Stimulated activated CD8-positive, alpha-beta memory T cell treated with anti-CD3 and anti-CD28 coated beads, Interleukin-4, amount 100 ng/mL, for 1 hour (primary cell): ENCODE measurements at places on chromosomes 7 and 10.

DNA sequence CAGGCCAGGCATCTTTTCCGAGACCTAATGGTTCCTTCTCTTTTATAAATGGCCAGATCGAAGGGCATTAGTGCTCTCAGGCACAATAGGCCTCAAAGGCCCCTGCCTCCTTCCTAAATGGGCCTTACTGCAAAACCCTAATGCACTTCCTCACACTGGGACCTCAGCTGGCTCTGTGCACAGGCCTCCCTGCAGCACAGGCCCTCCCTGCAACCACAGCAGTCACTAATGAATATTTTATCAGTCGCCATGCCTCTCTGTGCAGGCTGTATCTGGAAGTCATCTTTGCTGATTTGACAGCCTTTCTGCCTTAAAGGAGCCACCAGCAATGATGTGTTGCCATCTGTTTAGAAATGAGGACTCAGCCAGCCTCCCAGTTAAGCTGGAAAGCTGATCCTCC is 54.9 kb upstream of the SDK1 start:
- DNase-seq: no peak

DNA sequence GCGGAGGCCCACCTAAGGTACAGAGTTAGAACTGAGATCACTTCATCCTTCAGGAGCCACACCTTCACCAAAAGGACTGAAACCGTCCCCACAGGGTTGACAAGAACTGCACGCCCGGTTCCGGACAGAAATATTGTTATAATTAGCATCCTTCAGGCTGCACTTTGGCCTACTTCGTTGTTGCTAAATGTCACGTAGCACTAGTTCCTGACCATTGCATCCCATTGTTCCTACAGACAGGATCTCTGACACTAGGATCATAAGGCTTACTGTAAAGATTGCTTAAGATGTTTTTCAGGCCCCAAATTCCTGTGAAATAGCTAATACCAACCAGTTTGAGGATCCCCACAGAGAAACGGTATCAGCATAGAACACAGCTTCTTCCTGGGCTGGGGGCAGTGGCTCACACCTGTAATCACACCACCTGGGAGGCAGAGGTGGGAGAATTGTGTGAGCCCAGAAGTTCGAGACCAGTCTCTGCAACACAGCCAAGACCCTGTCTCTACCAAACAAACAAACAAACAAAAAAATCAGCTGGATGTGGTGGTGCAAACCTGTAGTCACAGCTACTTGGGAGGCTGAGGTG is 18.3 kb upstream of the EIF4H start:
- no peak for DNase-seq

GRCh38 chr7:77199013-77199966 is at the start of gene FGL2:
TSS of gene FGL2 (minus strand) at chr7:77199819. CDS start at chr7:77199793, 26 bp downstream.
- peak; percentile 2 for DNase-seq

DNA sequence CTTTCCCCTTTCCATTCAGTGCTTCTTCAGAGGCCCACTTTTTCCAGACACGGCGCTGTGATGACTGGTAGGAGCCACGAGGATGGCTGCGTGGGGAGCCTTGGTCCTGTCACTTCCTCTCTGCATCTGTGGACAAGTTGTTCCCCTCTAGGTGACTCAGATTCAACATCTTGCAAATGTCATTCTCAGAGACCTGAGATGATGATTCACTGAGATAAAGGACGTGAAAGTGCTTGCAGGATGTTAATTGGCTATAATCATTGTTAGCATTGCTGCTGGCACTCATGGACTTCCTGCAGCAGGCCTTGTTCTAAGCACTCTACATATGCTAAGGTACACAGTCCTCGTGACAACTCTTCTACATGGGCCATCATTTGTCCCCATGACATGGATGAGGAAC is 489.8 kb upstream of the ZMIZ1 start:
- DNase-seq: no peak

DNA sequence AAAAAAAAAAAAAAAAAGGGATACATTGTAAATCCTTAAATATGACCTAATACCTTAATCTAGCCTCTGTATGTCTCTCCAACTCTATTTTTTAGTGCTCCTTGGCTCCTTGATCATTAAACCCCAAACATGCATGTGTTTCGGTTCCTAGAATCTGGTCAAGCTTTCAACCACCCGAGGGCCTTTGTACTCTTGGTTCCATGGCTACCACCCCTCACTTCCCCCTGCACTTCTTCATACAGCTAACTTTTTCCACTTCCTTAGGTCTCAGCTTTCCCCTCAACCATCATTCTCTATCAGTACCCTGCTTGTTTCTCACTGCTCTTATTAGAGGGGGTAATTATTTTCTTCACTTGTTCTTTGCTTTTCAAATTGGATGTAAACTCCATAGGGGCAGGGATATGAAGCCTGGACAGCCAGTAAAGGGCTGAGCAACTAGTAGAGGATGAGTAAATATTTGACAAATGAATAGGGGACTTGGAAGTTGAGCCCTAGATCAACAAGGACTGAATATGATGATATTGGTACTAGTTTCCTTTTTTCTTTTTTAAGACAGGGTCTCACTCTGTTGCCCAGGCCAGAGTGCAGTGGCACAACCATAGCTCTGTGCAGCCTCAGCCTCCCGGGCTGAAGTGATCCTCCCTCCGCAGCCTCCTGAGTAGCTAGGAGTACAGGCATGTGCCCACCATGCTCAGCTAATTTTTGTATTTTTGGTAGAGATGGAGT is 4.3 kb upstream of the GDI2 start:
- DNase-seq: no peak

GRCh38 chr10:81082621-81083376 is 545.1 kb downstream of the SH2D4B start:
- no peak for DNase-seq

DNA sequence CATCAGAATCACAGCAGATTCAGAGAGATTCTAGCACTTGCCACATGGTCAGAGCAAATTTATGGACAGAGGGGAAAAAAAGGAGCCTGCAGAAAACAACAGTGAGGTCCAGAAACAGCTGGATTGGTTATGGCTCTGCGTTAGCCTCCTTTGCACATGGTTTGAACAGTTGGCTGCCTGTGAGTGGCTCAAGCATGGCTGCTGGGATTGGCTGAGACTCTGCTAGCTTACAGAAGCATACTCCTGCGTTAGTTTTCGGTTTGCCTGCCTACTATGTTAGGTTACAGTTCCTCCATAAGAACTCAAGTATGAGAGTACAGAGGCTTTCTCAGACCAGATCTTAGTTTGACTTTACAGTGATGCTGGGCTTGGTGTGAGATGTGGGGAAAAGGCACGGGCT is 80.7 kb upstream of the WDR11 start:
- DNase-seq: no peak

GRCh38 chr10:11205030-11205772 is 187.5 kb downstream of the CELF2 start:
- no peak for DNase-seq

DNA sequence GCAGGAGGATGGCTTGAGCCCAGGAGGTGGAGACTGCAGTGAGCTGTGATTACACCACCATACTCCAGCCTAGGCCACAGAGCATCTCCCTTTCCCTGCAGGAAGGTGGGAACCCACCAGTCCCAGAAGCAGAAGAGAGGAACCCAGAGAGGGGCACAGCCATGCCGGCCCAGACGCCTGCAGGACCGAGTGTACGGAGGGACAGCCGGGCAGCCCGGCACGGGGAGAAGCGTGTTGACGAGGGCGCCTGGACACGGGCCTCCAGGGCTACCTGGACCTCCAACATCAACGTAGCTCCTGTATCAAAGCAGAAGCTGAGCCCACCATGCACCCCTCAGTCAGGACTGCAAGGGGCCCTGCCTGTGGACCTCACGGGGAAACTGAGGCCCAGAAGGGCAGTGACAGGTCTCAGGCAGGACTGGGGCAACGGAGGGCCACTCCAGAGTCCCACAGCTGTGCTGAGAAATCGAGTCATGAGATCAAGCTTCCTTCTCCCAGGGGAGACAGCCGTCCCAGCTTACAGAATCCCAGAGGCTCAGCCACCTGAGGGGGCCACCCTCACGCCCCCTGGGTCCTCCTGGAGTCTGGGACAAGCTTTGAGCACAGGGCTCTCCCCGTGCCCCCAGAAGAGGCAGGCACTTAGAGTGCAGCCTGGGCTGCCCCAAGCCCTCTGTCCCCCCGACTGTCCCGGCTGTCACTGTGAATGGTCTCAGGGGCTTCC is 43.1 kb downstream of the TNRC18 start:
- no peak for DNase-seq

DNA sequence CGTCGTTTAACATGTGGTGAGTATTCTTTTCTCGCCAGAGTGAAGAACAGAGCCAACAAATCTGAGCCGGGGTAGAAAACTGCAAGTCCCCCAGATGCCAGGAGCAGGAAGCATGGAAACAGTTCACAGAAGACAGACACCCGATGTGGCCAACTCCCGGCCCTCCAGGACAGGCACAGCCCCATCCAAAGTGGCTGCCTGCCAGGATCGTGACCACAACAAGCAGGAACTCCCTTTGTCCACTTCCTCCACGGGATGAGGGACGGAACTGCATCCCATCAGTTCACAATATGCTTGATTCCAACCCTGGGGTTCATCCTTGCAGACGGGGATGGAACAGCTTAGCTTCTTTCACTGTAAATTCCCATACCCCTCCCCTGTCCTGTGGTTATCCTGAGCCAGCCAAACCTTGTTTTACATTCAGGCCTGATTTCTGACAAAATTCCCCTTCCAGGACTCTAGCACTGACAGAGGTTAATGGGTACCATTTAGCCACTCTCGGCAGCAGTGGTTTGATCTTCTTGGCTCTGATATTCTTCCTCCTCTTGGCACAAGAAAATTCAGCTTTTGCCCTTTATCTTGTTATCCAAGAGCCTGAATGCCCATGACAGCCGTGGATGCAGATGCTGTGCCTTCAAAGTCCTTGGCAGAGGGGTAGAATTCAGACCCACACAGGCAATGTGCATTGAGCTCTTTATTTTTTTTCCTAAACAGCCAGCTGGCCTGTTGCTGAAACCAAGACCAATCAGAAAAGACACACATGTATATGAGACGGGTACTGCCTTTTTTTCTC is 105.5 kb upstream of the FAM204A start:
- no peak for DNase-seq

GRCh38 chr7:130901209-130901783 is 167.3 kb upstream of the KLF14 start:
- no peak for DNase-seq

DNA sequence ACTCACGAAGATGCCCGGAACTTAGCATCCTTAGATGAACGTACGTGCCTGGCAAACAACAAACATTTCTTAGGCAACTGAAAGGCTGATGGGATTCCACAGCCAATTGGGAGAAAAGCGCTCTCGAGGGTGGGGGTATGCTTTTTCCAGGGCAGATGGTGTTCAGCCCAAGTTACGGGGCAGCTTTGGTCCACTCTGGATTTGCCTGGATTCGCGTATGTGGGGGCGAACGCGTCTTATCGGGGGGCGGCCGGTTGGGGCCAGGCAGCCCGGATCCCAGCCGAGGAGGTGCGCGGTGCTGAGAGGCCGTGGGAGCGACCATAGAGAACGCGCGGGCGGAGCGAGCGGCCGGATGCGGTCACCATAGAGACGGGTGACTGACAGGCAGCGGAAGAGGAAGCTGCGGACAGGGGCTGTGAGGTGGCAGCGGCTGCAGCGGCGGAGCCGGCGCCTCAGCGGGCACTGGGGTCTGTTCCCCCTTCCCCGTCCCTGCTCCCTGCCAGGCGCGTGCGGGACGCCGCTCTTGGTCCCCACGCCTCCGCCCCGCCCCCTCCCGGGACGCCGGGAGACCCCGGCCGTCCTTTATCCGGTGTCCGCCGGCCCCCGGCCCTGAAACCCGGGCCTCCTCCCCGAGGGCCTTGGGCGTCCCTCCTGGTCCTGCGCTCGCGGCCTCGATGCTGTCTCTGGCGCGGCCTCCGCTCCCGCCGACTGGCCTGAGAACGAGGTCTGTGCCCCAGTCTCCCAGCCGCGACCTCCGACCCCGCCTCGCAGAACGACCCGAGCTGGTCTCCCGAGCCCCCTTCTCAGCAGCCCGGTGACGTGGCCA is at the start of gene CHPF2:
Gene CHPF2 (plus strand): TSS at position 393 of the 826 bp plus-strand sequence. CDS start 1,529 bp downstream, outside the sequence.
- DNase-seq: peak; percentile 76

- no peak for DNase-seq
These were observed 36.9 kb downstream of the NET1 start for GRCh38 chr10:5449227-5449626.

GRCh38 chr7:52311886-52312285 is 723.5 kb upstream of the POM121L12 start:
- DNase-seq: no peak

- DNase-seq: no peak
These were observed 141.6 kb downstream of the C1GALT1 start for GRCh38 chr7:7323921-7324320.

DNA sequence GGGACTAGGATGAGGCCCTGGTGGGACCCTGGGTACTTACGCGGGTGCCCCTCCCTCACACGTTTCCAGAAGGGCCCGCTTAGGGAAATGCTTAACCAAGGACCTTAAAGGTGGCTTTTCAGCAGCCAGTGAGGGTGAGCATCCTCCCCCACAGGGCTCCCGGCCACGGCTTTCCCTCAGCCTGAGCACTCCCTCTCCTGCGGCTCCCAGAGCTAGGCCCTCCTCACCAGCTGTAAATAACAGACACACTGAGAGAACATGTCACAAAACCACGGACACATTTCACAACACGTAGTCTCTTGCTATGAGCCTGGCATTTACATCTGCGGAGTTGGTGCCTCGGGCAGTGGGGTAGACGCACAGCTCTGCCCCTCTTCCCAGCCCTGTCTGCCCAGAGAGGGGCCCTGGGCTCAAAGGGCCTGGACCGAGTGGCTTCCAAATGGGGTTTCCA is 25.2 kb downstream of the GRID1 start:
- no peak for DNase-seq

DNA sequence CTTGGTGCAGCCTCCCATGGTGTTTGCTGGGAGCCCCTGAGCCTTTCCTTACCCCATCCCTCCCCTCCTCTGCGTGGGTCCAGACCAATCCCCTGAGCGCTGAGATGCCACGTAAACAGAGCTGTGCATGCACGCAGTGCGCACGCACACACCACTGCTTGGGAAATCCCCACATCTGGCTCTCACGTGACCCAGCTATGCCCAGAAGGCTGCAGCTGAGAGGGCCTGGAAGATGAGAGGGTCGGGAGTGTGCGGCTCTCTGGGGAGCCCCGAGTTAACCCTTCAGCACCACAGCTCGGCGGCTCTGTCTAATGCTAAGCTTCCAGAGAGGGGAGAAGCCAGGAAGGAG is 177.2 kb downstream of the SH3PXD2A start:
- peak; percentile 54 for DNase-seq

- no peak for DNase-seq
These were observed 45.8 kb upstream of the AQP1 start for GRCh38 chr7:30865821-30866220.

DNA sequence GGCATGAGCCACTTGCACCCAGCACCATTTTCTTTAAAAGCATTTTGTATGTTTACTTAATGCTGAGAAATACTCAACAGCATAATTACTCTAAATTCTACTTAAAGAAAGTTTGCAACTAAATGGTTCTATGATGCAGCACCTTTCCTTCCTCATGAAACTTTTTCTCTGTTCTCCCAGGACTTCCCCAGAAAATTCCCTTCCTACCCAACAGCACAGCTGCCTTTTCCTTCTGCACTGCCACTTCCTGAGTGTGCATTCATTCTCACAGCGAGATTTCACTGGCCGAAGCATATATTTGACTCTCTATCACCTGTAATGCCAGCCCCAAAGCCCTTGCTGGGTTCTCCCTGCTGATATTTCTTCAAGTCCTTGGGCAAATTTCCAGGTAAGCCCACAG is 41.5 kb upstream of the DGKI start:
- no peak for DNase-seq

- DNase-seq: no peak
These were observed 7.8 kb upstream of the OPN4 start for GRCh38 chr10:86646532-86646931.
